Activated CD8-positive, alpha-beta T cell treated with anti-CD3 and anti-CD28 coated beads, Interleukin-2, amount 10 ng/mL, durations not matched to agents 7 days and 5 days (primary cell): ENCODE measurements at places on chromosomes 16 and 17.

- no peak for DNase-seq
- H3K4me3 ChIP-seq, result no peak overlapping the region
- no peaks in the 10 kb centered on the region for H3K36me3 ChIP-seq
Observed at GRCh38 chr17:47299239-47299910, 24.4 kb upstream of the EFCAB13 start.

DNA sequence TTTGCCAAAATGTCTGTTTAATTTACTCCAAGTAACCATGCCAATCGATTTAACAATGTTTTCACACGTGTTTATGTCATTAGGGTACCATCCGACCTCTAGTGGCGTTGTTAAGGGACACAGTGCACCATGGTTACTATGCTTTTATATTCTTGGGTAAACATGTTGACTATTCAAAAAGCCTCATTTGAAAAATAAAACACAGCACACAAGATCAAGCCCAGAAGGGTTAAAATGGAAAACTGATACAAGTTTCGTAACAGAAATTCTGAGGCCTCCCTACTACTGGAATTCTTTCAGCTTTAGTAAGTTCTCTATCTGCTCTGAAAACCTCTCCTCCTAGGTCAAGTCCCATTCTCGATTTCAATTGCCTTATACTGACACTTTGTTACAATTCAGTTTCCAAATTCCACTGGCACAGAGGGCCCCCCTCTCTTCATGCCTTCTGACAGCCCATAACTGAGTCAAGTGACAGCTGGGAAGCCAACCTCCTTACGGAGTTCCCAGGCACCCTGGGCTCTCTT is 2.1 kb downstream of the CFAP20 start:
- peaks cover 11% of the 10 kb centered on the region for H3K36me3 ChIP-seq
- H3K4me1 ChIP-seq, result peaks cover 51% of the 10 kb centered on the region
- peak overlapping the region; percentile 86 for H3K4me3 ChIP-seq
- DNase-seq, result peak; percentile 62
- H3K27ac ChIP-seq, result peak overlapping the region; percentile 56
- no peaks in the 10 kb centered on the region for H3K27me3 ChIP-seq

- H3K36me3 ChIP-seq, result no peaks in the 10 kb centered on the region
- no peak overlapping the region for H3K4me3 ChIP-seq
- no peaks in the 10 kb centered on the region for H3K27me3 ChIP-seq
- DNase-seq, result peak; percentile 70
Observed at GRCh38 chr16:56866955-56867830, 2.2 kb downstream of the SLC12A3 start.

GRCh38 chr16:11783319-11784037 is 13.6 kb downstream of the ZC3H7A start:
- H3K27ac ChIP-seq, result peak overlapping the region; percentile 91
- DNase-seq, result peak; percentile 61
- H3K36me3 ChIP-seq, result peaks cover 26% of the 10 kb centered on the region
- H3K27me3 ChIP-seq, result no peaks in the 10 kb centered on the region

DNA sequence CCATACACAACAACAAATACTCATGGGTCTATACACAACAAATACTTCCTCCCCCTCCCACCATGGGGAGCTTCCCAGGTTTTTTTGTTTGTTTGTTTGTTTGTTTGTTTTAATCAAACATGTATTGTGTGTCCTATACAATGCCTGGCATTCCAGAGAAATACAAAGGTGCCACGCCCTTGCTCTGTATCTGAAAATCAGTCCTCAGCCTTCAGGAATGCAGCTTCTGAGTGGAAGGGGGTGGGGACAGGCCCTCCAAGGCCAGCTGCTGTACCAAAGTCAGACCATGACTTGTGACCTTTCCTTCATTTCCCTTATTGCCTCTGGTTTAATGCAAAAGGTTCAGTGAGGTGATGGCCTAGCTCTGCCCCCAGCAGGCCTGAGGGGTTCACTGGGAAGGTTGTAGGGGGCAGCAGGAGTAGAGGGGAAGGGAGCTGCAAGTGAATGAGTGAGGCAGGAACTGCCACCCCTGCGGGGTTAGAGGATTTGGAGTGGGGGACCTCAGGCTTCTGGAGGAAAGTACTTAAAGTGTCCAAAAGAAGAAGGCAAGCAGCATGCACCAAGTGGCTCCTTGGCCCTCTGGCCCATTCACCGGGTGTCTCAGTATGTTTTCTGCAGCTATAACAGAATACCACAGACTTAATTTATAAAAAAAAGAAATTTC is 105.2 kb downstream of the CLEC16A start:
- H3K4me1 ChIP-seq, result peaks cover 95% of the 10 kb centered on the region
- DNase-seq, result no peak
- H3K27ac ChIP-seq, result no peak overlapping the region
- H3K36me3 ChIP-seq, result peaks cover 79% of the 10 kb centered on the region
- no peak overlapping the region for H3K4me3 ChIP-seq
